ENCODE measurements at places on chromosomes 12 and 14.

- no peak for DNase-seq
Measured at GRCh38 chr12:108170164-108170563, 41.1 kb downstream of the WSCD2 start.

GRCh38 chr12:102948941-102949352 lies 8.5 kb upstream of the ASCL1 start:
- DNase-seq: no peak

GRCh38 chr12:29149691-29150281 lies 708 bp downstream of the FAR2 start:
- DNase-seq: no peak

DNA sequence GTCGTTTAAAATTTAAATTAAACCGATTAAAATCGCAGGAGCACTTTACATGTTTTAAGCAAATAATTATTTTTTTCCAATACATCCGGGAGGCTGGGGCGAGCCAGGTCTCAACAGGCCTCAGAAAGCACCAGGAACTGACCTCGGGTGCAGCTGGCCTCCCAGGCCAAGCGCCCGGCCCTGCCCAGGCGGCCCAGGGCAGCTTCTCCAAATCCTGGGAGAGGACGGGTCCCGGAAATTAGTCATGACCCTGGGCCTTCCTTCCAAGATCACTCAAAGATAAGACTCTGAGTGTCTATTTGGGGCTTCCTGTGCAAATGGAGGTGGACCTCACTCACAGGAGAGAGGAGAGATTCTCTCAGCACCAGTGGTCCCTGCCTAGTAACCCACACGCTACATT lies 177.1 kb downstream of the BCL11B start:
- no peak for DNase-seq

- peak; percentile 96 for DNase-seq
Measured at GRCh38 chr14:60247994-60248696, 876 bp upstream of the PPM1A start.

DNA sequence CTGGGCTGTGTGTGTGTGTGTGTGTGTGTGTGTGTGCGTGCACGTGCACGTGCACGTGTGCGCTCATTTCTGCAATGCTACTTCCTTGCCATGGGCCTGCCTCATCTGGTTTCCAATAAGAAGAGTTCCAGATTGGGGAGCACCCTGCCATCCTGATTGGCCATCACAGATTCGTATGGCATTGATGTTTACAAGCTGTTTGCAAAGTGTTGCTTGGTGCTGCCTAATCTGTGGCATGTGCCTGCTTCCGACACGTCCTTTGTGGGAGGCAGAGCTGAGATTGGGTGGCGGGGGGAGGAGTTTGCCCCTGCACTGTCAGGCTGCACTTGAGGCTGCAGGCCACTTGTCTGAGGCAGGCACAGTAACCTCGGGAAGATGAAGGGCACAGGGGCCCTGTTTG lies 39.2 kb downstream of the SAMD4A start:
- peak; percentile 62 for DNase-seq

DNA sequence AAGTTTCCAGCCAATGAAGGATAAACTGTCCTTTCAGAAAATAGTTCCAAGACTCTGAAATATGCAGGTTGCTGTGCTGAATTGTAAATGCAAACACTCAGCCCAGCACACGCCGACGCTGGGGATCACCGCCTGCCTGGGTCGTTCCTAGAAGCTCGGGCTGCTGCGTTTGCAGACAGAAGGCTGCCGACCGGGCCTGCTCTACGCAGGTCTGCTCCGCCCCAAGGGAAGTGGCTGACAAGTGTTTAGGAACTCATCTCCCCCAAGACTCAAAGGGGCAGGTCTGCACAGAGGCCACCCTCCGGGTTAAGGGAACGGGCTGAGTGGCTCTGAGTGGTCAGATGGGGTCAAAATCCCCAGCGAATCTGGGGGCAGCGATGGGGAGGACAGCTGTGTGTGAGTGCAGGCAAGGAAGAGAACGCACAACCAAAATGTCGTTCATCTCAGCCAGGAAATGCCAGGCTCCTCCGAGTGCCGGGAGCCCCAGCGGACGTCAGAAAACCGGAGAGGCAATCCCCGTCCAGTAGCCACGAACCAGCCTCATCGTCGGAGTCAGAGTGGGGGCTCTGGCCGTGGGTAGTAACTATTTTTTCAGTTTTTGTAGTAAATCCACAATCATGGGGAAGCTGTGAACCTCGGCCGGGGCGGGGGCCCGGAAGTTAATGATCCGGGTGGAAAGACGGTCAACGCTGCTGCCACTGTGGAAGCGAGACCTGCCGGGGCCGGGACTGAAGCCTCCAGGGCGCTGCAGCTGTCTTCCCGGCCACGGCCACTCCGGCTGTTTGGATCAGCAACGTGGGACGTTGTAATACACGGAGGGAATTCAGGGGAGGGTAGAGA lies 6.0 kb downstream of the GALNT9 start:
- DNase-seq: no peak

DNA sequence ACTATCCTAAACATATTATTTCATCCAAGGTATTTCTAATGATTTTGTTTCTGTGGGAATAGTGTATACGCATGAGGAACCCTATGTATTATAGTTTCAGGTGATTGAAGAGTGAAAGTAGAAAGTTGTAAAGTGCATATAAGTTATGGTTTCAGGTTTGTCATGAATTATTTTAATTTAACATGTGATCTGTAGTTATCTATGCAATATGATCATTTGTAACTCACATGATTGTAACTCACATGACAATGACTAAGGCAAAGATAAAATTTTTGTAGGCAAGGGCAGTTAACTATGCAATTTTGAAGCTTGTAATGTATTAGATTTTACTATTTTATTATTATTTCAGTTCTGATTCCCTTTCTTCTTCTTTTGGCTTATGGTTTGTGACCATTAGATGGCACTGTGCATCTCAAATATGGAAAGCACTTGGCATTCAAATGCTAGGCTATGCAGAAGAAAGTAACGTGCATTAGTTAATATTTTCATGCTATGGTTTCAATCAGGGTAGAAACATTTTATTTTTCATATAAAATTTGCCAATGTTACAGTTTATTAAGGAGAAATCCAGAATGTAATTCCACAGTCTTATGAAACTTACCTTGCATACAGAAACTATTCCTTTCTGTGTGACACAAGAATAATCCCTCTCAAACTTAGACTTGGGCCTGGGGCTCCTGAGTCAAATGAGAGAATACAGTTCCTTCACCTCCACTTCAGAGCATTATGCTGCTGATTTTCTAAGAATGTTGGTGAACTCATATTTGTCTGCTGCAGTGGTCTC lies 15.8 kb upstream of the TMEM30B start:
- DNase-seq: no peak

DNA sequence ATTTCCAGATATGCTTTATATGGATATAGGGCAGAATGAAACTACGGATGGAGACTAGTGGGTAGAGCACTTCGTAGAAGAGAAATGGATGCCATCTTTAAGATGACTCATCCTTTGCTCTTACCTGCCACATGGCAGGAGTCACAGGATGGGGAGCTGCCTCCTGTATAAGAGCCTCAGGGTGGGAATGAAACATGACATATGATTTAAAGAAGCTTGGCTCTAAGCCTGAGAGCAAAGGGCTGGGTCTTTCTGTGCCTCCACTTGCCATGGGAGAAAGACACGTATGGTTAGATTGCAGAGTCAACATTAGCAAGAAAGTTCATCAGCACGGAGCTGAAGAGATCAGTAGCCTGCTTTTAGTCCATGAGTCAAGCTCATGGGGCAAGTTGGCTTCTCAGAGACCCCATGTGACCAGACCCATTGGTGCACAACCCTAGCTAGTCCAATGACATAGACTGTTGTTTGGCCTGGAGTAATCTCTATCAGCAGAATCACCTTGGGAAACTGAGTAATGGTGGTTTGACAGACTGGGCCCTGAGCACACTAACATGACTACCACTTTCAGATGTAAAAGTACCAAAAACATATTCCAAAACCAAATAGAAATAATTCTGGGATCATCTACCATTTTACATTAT lies 38.1 kb upstream of the IL22 start:
- no peak for DNase-seq

GRCh38 chr14:37698840-37699777 lies 103.7 kb downstream of the TTC6 start:
- no peak for DNase-seq

DNA sequence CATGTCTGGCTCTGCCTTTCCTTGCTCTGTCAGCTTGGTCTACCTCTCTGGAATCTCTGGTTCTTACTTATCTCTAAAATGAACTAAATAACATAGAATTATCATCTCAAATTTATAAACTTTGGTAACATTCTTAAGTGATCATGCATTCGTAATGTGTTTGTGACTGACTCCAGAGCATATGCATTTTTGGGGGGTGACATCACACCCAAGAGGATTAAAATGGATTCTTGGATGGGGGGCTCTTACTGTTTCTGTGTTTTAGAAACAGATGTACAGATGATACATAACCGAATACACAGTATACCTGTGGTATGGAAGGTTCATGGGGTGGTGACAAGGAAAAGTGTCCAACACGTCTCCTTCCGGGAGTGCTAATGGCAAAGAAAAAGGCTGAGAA lies 1162.1 kb downstream of the VRK1 start:
- DNase-seq: no peak
